Stimulated activated CD8-positive, alpha-beta memory T cell treated with anti-CD3 and anti-CD28 coated beads, Interleukin-7, amount 100 ng/mL, for 1 hour (primary cell): ENCODE measurements at places on chromosomes 16 and 17.

GRCh38 chr17:38536661-38537060, 69.1 kb downstream of the SRCIN1 start:
- DNase-seq: no peak

- no peak for DNase-seq
Measured at GRCh38 chr16:3706253-3707012, 10.9 kb downstream of the TRAP1 start.

DNA sequence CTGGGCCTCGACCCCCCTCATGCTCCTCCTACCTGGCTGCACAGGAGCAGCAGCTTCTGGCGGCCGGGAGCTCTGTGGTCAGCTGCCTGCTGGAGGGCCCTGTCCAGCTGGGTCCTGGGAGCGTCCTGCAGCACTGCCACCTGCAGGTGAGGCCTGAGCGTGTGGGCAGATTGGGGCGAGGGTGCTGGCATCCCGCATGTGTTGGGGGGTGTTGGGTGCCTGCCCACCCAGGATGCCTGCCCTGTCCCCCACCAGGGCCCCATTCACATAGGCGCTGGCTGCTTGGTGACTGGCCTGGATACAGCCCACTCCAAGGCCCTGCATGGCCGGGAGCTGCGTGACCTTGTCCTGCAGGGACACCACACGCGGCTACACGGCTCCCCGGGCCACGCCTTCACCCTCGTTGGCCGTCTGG, 16.5 kb downstream of the FCSK start:
- no peak for DNase-seq

DNA sequence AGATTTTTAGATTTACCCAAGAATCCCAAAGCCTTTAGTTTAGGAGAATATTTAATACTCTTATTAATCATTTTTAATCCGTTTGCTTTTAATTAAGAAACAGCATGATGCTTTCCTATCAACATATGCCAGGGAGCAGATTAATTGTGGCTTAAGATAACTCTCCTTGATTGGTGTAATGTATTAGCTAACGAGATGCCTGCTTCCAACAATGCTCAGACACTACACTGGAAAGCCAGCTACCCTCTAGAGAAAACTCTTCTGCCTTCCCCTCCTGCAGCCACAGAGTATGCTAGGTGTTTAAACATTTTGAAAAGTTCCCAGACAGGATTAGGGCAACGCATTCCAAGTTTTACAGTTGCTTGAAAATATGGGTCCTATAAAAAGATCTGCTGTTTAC, 142.2 kb downstream of the AATF start:
- DNase-seq: no peak

DNA sequence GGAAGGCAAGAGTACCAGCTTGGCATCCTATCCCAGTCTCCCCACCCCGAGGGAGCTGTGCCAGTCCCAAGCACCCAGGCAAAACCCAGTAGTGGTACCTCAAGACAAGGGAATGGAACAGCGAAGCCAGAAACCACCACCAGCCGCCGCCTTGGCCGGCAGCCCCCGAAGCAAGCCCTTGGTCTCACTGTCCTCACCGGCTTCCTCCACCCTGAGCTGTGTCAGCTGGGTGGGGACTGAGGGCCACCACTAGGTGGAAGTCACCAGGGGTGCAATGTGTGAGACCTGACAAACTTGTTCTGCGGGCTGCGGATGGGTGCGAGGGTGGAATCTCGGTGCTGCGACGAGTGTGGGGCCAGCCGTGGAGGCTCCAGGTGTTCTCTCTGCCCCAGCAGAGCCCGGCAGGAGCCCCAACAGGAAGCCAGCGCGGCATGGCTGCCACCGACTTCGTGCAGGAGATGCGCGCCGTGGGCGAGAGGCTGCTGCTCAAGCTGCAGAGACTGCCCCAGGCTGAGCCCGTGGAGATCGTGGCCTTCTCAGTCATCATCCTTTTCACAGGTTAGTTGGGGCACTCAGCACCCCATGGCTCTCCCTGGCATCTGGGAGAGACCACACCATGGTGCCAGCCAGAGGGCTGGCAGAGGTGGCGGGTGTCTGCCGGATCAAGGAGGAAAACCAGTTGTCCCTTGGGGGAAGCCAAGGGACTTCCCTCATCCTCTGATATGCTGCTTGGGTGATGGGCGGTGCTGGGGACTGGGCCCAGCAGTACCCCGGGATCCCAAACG, 6.7 kb downstream of the SMIM5 start:
- DNase-seq: no peak

- DNase-seq: no peak
Measured at GRCh38 chr16:49638673-49639610, 217.0 kb downstream of the ZNF423 start.

- no peak for DNase-seq
Measured at GRCh38 chr16:68070806-68071517, 14.2 kb upstream of the NFATC3 start.

DNA sequence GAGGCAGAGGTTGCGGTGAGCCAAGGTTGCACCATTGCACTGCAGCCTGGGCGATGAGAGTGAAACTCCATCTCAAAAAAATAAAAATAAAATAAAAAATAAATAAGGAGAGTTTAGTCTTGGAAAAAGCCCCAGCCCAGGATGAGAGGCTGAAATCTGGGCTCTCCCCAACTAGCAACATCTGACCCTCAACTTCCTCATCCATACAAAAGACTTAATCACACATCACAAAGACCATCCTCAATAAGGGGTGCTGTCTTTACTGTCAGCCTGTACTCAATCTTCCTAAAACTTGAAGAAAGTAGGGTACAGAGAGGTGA, 11.4 kb upstream of the SLC4A1 start:
- no peak for DNase-seq

DNA sequence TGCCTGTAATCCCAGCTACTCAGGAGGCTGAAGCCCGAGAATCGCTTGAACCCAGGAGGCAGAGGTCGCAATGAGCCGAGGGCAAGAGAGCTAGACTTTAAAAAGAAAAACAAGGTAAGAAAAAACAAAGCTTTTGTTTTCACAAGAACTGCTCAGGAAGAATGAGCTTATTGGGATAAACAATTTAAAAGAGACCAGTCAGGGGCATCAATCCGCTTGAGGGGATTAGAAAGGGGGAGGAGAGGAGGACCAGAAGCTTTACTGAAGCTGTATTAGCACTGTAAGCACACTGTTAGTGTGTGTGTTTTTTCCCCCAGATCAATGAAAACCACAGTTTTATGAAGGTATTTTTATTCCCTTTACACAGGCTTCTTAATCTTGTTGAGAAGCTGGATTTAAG, 8.8 kb downstream of the TMEM170A start:
- DNase-seq: no peak
